ENCODE measurements at places on chromosomes 7 and 10.

GRCh38 chr10:120734483-120735078 lies 116.6 kb upstream of the WDR11 start:
- no peak for DNase-seq

GRCh38 chr10:13788320-13788600 lies 201.5 kb downstream of the PRPF18 start:
- DNase-seq, result no peak

- DNase-seq, result no peak
Measured at GRCh38 chr7:42020061-42020460, 216.9 kb downstream of the GLI3 start.

DNA sequence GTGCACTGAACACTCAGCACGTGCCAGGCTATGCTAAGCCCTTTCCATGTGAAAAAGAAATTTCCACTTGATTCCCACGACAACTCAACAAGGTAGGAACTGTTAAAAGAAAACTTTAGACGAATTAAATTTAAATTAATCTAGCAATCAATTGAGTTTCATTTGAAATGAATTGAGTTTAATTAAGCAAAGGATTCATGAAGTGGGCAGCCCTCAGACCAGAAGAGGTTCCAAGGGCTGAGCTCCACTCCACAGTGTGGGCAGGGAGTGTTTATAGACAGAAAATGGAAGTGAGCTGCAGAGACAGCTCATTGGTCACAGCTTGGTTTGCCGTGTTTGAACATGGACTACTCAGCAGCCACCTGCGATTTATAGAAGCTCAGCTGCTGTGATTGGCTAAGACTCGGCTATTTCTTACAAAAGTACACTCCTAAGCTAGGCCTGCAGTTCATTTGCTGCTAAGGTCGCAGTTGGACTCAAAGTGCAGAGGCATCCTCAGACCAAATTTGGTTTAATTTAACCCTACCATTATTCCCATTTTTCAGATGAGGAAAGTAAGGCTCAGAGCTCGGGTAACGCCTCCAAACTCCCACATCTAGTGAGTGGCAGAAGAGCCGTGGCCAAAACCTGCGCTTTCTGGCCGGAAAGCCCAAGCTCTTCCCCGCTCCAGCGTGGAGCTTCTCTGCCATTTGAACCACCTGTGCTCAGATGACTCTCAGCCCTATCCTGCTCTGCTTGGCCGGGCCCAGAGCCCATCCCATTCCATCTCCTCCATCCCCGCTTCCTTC lies 24.9 kb downstream of the CALML3 start:
- no peak for DNase-seq

DNA sequence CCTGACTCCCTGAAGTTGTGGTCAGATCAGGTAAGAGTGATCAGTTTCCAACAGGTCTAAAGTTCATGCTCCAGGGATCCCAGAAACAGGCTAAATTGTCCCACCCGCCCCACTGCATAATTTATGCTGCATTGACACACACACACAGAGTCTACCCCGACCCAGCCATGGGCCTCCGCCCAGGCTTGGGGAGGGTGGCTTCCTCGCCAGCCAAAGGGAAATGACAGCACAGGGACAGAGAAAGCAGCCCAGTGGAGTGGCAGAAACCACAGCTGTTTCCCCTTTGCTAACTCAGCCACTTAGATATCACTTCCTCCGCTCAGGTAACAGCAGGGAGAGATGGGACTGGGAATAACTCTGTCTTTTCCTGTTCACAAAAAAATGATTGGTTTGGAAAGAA lies 9.4 kb downstream of the SH3PXD2A start:
- DNase-seq, result no peak

GRCh38 chr10:127863231-127863825 lies 29.4 kb downstream of the CLRN3 start:
- DNase-seq, result no peak

DNA sequence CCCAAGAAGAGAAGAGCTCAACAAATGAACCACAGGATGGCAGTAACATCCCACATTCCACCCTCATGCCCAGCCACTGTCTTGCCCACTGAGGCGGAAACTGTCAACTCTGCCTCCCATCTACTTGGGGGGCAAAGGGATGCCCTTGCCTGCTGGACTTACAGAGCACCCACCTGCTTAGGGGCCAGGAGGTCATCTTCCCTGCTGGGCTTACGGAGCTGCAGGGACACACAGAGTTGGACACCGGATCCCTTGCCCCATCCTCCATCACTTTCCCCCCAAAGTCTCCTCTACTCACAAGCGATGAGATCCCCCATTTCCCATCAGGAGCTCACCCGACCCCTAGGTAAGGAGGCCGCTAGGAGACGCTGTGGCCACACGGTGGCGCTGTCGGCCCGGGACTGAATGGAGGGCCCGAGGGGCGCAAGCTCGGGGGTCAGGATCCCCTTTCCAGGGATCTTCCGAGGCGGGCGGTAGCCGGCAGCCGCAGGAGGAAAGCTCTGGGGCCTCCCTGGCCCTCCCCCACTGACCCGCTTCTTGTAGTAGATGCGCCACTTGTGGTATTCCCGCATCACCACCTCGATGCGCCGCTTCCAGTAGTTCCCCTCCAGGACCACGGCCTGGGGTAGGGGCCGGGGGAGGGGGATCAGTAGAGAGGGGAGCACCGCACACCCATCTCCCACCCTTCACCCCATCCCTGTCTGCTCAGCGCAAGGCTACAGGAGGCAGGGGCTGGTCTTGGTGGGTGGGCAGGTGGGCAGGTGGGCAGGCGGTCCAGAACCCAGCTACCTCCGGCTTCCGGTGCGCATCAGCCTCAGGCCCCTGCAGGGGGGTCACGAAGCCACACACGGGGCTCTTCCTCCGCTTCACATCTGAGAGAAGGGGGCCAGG lies 17.3 kb downstream of the MLXIPL start:
- peak; percentile 74 for DNase-seq

DNA sequence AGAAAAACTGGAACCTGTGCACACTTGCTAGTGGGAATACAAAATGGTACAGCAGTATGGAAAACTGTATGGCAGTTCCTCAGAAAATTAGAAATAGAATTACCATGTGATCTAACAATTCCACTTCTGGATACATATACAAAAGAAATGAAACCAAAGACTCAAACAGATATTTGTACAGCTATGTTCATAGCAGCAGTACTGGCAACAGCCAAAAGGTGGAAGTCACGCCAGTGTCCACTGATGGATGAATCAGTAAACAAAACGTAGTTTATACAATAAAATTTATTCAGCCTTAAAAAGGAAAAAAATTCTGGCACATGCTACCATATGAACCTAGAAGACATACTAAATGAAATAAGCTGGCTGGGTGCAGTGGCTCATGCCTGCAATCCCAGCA lies 23.0 kb downstream of the IDE start:
- DNase-seq, result no peak

- no peak for DNase-seq
Measured at GRCh38 chr7:124009321-124009720, 23.5 kb downstream of the TMEM229A start.

- DNase-seq, result peak; percentile 80
Measured at GRCh38 chr10:103231047-103231551, 14.6 kb upstream of the RPEL1 start.

DNA sequence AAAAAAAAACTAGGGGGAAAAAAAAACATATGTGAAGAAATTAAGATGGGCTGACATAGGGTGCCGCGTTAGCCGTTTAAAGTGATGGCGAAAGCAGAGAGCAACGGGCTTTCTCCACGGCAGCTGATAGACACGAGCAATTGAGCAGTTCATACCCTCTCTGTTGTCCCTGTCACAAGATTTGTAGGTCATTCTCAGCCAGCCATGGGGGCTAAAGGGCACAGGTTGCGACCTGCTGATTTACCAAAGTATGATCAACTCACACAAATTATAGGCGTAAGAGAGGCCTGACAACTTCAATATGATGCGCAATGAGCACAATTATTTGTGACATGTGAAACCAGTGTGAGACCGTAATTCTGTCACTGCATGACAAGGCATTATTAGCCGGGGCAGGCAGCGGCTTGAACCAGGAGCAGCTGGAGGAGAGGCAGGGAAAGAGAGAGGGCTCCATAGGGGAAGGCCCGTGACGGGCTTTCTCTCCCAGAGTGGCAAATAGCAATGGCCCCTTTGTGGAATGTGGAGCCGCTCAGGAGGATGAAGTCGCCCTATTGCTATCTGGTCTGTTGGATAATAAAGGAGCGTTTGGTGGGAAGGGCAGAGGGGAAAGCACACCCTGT lies 195.1 kb upstream of the HABP2 start:
- peak; percentile 53 for DNase-seq

GRCh38 chr10:3747984-3748383 lies 37.0 kb downstream of the KLF6 start:
- DNase-seq, result no peak

GRCh38 chr7:44065431-44066110 lies at the start of gene PGAM2:
Gene PGAM2 (minus strand): TSS chr7:44065567. CDS start chr7:44065529, 38 bp downstream.
- DNase-seq, result peak; percentile 82

DNA sequence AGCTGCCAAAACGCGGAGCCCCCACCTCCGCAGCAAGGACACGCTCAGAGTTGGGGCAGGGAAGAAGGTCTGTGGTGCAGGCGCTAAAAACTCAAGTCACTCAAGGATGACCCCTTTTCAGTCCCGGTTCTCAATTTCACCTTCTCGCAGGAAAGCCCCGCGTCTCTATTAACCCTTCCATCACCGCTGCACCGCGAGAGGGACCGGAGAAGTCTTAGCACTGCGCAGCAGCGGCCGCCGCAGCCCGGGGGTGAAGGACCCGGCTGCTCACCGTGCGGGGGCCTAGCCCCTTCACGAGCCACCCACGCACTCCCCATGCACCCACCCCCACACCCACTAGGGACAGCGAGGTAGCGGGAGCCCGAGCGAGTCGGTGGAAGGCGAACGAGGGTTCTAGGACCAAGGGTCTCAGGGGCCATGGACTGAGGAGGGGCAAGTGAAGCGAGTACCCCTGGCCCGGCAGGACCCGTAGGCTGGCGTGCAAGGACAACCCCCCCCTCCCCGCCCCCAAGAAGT lies 162.9 kb downstream of the SH3PXD2A start:
- no peak for DNase-seq

GRCh38 chr7:51660516-51660915 lies 343.9 kb upstream of the COBL start:
- no peak for DNase-seq

DNA sequence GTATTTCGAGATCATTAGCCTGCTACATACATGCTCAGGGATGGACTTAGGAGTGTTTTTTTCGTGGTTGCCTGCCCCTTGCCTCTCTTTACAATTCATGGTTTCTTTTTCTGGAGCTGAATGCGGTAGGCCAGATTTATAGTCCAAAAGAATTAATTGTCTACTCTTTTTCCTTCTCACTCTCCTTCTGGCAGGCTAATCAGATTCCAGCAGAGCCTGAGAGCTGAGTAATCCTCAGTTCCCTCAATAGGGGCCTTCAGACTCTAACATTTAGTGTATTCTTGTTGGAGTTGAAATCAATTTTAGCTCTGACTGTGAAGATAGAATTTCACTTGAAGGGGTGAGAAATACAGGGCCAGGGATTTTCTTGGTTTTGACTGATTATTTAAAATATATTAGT lies 16.4 kb downstream of the SORCS3 start:
- no peak for DNase-seq

DNA sequence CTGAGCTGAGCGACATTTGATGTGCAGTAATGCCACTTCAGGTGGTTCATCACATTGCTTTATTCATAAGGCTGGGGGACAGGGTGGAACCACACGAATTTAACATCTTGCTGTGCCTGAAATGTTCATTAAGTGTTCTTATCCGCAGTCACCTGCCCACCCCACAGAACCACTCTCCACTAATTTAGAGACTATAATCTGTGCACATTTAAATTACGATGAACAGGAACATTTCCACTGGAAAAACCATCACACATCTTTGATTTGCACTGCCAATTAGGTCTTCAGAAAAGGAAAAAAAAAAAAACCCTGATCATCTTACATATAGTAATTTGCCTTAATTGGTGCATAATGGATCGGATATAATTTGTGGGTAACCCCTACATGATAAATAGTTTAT lies 2.3 kb downstream of the CDCA7L start:
- DNase-seq, result no peak

- DNase-seq, result peak; percentile 54
Measured at GRCh38 chr7:23277359-23277989, 21.7 kb upstream of the MALSU1 start.

- no peak for DNase-seq
Measured at GRCh38 chr10:33723181-33723580, 388.7 kb upstream of the NRP1 start.

GRCh38 chr7:112009081-112009480 lies 197.1 kb downstream of the DOCK4 start:
- no peak for DNase-seq

GRCh38 chr7:32179567-32179966 lies 109.4 kb upstream of the PDE1C start:
- DNase-seq, result no peak

- DNase-seq, result peak; percentile 27
Measured at GRCh38 chr7:73611017-73611555, 13.2 kb downstream of the MLXIPL start.
